Activated naive CD8-positive, alpha-beta T cell treated with anti-CD3 and anti-CD28 coated beads for 36 hours (primary cell): ENCODE measurements at places on chromosomes 6 and 20.

GRCh38 chr6:167093922-167094432, 28.9 kb upstream of the CCR6 start:
- H3K4me1 ChIP-seq, result peaks cover 56% of the 10 kb centered on the region
- H3K36me3 ChIP-seq, result peaks cover 2% of the 10 kb centered on the region
- H3K4me3 ChIP-seq, result peak overlapping the region; percentile 58
- DNase-seq, result peak; percentile 76

- peaks cover 1% of the 10 kb centered on the region for H3K36me3 ChIP-seq
- no peak overlapping the region for H3K27ac ChIP-seq
- peaks cover 7% of the 10 kb centered on the region for H3K4me1 ChIP-seq
- no peak overlapping the region for H3K4me3 ChIP-seq
Observed at GRCh38 chr6:134323698-134324097, 5.8 kb upstream of the SGK1 start.

GRCh38 chr6:104702126-104702841, 157.4 kb downstream of the HACE1 start:
- no peak overlapping the region for H3K27ac ChIP-seq
- DNase-seq, result no peak
- no peak overlapping the region for H3K4me3 ChIP-seq
- no peaks in the 10 kb centered on the region for H3K27me3 ChIP-seq
- H3K36me3 ChIP-seq, result no peaks in the 10 kb centered on the region
- peaks cover 21% of the 10 kb centered on the region for H3K4me1 ChIP-seq

GRCh38 chr6:134525190-134525868, 207.4 kb upstream of the SGK1 start:
- H3K27me3 ChIP-seq, result no peaks in the 10 kb centered on the region
- no peak overlapping the region for H3K4me3 ChIP-seq
- H3K4me1 ChIP-seq, result peaks cover 47% of the 10 kb centered on the region
- no peak for DNase-seq
- H3K36me3 ChIP-seq, result peaks cover 2% of the 10 kb centered on the region

DNA sequence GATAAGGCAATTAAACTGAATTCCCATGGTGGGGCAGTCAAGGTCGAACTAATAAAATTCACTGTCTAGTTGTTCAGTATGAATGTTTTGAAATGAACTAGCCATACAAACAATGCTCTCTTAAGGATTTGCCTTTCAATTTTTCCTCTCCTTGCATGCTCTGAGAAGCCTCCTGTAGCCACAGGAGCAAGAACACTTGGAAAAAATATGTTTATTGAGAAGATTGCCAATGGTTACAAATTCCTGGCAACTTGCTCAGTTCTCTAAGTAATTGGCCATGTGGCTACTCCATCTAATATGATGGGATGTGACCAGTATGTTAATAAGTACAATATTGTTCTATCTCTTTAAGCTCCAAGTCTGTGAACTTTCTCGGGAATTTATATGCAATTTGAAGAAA, 49.4 kb downstream of the FUT9 start:
- H3K4me1 ChIP-seq, result no peaks in the 10 kb centered on the region
- H3K36me3 ChIP-seq, result no peaks in the 10 kb centered on the region
- DNase-seq, result no peak
- no peaks in the 10 kb centered on the region for H3K27me3 ChIP-seq
- H3K27ac ChIP-seq, result no peak overlapping the region

DNA sequence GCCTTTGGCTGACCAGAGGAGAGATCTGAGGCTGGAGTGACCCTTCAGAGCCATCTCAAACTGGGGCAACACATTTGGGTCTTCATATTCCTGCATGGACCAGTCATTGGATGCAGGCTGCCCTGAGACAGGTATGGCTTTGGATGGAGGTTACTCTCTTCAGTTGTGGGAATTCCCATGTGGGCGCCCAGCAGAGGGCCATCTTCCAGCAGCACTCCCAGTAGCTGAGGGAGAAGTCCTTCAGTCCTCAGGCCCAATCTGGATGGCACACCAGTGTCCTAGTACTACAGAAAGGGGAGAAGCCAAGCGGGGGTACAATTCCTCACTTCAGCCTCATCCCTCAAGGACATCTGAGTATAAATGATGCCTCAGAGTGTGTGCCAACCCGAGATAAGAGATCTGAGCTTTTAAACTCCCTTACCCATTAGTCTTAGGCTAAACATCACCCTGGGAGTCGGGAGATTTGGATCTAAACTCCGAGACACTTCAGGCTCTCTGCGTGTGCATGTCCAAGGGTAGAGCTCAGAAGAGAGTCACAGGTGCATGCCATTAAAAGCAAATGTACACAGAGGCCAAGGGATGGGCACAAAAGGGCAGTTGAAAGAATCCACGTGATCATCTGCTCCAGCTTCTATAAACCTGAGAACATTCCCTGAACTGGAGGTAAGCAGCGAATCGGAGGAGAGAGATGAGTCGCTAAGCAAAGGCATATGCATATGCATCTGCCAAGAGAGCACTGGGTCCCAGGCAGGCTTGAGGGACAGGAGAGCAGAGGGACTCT, 204.6 kb downstream of the CD83 start:
- H3K27me3 ChIP-seq, result no peaks in the 10 kb centered on the region
- peaks cover 1% of the 10 kb centered on the region for H3K36me3 ChIP-seq
- DNase-seq, result no peak
- H3K27ac ChIP-seq, result no peak overlapping the region
- H3K4me1 ChIP-seq, result peaks cover 12% of the 10 kb centered on the region

- H3K36me3 ChIP-seq, result peaks cover 13% of the 10 kb centered on the region
- peaks cover 60% of the 10 kb centered on the region for H3K4me1 ChIP-seq
- H3K27ac ChIP-seq, result no peak overlapping the region
- DNase-seq, result no peak
Observed at GRCh38 chr6:287489-287860, 4.8 kb upstream of the DUSP22 start.

DNA sequence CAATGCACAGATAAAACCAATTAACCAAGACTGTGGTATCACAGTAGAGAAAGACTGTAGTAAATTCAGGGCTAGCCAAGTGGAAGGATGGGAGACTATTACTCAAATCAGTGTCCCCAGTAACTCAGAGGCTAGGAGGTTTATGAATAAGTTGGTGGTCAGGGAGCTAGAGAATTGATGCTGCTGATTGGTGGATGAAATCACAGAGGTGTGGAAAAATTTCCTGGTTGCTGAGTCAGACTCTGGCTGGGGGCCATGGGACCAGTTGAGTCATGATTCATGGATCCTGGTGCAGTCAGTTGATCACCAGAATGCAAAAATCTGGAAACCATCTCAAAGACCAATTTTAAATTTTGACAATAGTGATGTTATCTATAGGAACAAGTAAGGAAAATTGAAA, 555.9 kb downstream of the C6orf118 start:
- H3K27me3 ChIP-seq, result no peaks in the 10 kb centered on the region
- H3K4me3 ChIP-seq, result no peak overlapping the region
- no peaks in the 10 kb centered on the region for H3K4me1 ChIP-seq
- no peak for DNase-seq
- no peaks in the 10 kb centered on the region for H3K36me3 ChIP-seq

GRCh38 chr6:101595276-101595675, 201.8 kb downstream of the GRIK2 start:
- H3K27ac ChIP-seq, result no peak overlapping the region
- DNase-seq, result no peak
- H3K27me3 ChIP-seq, result no peaks in the 10 kb centered on the region

- peaks cover 28% of the 10 kb centered on the region for H3K4me1 ChIP-seq
- no peak overlapping the region for H3K27ac ChIP-seq
Observed at GRCh38 chr6:12097791-12098190, 85.7 kb downstream of the HIVEP1 start.

DNA sequence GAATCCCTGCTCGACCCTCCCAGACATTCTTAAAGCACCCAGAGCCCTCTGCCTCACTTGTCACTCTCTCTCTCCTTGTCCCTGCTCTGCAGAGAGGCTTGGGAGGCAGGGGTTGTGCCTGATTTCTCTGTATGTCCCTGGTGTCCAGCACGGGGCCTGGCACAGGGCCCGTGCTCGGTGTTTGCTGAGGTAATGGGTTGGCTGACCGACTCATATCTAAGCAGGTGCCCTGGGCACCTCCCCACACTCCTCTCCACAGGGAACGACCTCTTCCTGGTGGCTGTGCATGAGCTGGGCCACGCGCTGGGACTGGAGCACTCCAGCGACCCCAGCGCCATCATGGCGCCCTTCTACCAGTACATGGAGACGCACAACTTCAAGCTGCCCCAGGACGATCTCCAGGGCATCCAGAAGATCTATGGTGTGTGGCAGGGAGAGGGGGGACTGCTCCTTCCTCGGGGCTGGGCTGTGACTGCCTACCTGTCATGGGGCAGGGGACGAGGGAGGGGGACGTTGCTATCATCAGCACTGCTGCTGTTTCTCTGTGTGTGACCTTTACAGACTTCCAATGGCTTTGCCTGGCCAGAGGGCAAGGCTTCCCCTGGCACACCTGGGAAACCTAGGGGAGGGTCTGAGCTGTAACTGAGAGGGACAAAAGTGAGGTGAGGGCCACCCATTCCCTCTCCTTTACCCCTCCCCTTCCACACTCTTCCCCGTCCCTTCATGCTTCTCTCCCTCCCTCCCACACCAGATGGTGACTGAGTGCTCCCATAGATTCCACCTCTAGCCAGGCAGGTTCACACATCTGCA, 14.2 kb downstream of the MMP24OS start:
- H3K36me3 ChIP-seq, result no peaks in the 10 kb centered on the region
- no peak overlapping the region for H3K4me3 ChIP-seq

- no peak for DNase-seq
- H3K4me1 ChIP-seq, result no peaks in the 10 kb centered on the region
- H3K36me3 ChIP-seq, result no peaks in the 10 kb centered on the region
- H3K27me3 ChIP-seq, result no peaks in the 10 kb centered on the region
- H3K27ac ChIP-seq, result no peak overlapping the region
Observed at GRCh38 chr6:55818482-55818881, 56.9 kb downstream of the BMP5 start.

DNA sequence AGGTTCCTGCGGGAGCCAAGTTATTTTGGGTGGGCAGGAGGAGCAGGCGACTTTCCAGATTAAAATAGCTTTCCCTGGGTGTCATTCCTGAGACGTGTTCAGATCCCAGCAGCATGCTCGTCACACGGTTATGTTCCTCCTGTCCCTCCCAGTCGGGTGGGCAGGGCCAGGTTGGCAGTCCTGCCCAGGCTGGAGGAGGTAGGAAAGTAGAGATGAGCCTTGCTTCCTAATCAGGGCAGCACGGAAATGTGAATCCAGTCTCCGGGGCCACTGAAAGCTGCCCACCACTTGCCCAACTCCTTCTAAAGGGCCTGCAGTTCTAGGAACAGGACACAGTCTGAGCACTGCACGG, 137.0 kb downstream of the MRPL14 start:
- no peaks in the 10 kb centered on the region for H3K36me3 ChIP-seq
- H3K4me3 ChIP-seq, result no peak overlapping the region
- H3K27me3 ChIP-seq, result no peaks in the 10 kb centered on the region
- H3K27ac ChIP-seq, result no peak overlapping the region

DNA sequence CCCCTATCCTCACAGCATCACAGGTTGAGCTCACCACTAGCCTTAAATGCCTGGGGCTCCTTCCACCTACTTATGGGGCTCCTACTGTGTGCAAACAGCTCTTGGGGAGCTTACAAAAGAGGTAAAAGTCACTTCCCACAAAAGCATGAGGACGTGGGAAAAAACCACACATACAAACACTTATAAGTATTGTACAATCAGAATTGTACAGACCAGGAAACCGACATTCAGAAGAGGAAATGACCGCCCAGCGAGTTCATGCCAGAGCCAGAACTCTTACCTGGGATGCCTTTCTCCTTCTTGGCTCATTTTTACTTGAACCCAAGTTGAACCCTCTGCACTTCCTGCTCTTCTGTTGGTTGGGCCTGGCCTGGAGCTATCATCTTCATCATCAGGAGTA, 6.3 kb upstream of the PPP1R16B start:
- no peak overlapping the region for H3K27ac ChIP-seq
- DNase-seq, result no peak
- no peak overlapping the region for H3K4me3 ChIP-seq
- no peaks in the 10 kb centered on the region for H3K27me3 ChIP-seq
- peaks cover 2% of the 10 kb centered on the region for H3K36me3 ChIP-seq

DNA sequence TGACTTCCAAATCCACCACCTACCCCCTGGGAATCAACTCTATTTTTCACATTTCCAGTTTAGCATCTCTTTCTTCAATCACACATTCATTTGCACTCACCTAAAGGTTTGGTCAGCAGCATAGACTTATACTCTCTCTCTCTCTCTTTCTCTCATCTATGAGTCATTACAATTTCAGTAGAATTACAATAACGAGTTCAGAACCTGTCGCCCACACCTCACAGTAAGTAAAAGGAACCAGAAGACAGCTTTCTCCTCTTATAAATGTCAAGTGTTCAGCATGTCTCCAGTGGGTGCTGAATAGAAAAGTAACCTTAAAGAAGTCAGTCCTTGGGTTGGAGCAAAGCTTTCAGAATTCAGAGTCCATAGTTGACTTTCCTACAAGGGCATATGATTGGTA, 1.1 kb upstream of the PHACTR1 start:
- no peak for DNase-seq
- no peak overlapping the region for H3K27ac ChIP-seq
- H3K4me3 ChIP-seq, result no peak overlapping the region
- no peaks in the 10 kb centered on the region for H3K4me1 ChIP-seq
- peaks cover 7% of the 10 kb centered on the region for H3K27me3 ChIP-seq
- no peaks in the 10 kb centered on the region for H3K36me3 ChIP-seq

DNA sequence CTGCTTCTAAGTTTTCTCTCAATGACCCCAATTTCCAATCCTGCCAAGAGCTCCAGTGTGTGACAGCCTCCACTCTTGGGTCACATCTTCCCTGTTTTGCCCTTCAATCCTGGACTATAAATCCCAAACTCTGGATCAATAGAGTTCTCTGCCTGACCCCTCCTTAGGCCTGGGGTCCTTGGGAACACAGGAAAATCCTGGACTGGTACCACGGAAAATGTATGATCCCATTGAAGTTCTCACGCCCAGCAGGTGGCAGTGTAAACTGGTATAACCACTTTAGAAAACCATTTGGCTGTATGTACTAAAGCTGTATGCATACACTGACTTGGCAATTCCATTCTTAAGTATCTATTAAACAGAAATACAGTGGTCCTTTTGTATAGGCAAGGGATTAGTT, 98.0 kb downstream of the SNAP25 start:
- no peak overlapping the region for H3K4me3 ChIP-seq
- H3K27me3 ChIP-seq, result peaks cover 24% of the 10 kb centered on the region
- no peaks in the 10 kb centered on the region for H3K36me3 ChIP-seq
- no peak overlapping the region for H3K27ac ChIP-seq
- no peak for DNase-seq
- no peaks in the 10 kb centered on the region for H3K4me1 ChIP-seq
